GM23248 (cell line): ENCODE measurements at places on chromosomes 7 and 10. TPM values are rescaled to one million over a fixed set of nuclear protein-coding genes. Genes with fewer than 3 reads are reported as not detected.
A peak's percentile ranks its signal among the peaks of the same experiment; 100 is the strongest.

Gene COL17A1
- total RNA-seq: 0.25 TPM in 1 of 2 replicates, not detected in the other

Gene CYP3A5
- not detected in 2 replicates for total RNA-seq

Gene SLC39A12
- not detected in 2 replicates for total RNA-seq

DNA sequence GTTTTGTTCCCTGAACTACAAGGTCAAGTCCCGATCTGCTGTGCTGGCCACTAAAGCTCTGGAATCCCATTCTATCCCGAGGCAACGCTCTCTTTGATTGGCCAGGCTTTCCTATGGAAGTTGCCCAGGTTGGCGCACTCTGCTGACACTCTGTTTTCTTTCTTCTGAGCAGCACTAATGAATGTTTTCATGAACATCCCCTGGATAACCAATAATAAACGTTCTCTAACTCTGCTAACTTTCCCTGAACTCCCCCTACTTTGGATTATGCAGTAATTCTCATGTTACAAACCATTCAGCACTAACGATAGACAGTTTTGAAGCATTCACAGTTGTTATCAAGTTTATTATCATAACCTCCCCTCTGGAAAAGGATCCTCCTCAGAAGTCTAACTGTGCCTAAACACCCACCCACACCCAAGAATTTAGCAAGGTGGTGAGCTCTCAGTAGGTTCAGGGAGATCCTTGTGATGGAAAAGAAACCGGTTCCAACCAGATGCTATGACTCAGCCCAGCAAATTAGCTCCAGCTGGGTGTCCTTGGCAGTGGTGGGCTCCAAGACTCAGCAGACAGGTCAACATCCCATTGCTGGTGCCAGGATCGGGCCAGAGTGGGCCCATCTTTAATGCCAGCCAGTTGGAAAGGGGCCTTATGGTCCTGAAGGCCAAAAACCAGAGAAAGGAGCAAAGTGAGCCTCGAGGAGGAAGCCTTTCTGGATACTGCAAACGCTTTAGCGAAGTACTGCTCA, 68.4 kb downstream of the CREB3L2 start:
- DNase-seq: peak; percentile 76

GRCh38 chr7:158276414-158277218, 311.0 kb downstream of the PTPRN2 start:
- no peak for DNase-seq

DNA sequence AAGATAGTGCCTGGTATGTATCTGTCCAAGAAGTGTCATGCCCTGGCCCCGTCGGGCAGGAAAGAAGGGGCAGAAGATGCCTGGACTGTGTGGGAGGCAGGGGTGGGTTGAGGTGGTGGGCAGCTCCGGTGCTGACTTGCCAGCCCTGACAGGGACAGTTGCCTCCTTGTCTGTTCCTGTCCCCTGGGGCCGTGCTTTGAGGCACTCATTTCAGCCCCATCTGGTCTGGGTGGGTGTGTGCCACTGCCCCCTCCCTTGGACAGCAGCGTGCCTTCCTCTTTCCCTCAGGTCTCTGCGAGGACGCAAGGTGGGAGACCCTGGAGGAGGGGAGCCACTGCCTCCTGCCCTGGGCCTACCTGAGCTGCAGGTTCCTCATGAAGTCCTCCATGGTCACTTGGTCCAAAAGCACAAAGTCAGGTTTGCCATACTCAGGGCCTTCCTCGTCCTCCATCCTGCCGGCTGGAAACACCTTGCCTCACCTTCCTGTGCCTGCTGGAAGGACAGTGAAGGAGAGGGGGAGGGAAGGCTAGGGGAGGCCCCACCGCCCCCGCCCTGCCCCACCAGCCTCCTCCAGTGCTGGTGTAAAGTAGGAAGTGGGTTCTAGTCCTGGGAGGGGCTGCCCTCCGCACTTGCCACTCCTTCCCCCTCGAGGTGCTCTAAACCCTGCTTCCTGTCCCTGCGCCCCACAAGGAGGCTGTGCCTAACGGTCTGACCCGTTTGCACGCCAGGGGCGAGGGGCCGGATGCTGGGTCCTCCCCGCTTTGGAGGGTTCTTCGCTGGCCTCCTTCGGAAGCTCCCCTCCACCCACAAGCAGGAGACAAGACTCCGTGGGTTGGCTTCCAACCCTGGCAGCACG, at the start of gene MYO1G:
TSS of gene MYO1G (minus strand) at position 505 of the 856 bp plus-strand sequence. CDS start at position 451, 54 bp downstream.
- no peak for DNase-seq

- no peak for DNase-seq
Observed at GRCh38 chr10:5165738-5166137, 19.2 kb downstream of the AKR1C8 start.

DNA sequence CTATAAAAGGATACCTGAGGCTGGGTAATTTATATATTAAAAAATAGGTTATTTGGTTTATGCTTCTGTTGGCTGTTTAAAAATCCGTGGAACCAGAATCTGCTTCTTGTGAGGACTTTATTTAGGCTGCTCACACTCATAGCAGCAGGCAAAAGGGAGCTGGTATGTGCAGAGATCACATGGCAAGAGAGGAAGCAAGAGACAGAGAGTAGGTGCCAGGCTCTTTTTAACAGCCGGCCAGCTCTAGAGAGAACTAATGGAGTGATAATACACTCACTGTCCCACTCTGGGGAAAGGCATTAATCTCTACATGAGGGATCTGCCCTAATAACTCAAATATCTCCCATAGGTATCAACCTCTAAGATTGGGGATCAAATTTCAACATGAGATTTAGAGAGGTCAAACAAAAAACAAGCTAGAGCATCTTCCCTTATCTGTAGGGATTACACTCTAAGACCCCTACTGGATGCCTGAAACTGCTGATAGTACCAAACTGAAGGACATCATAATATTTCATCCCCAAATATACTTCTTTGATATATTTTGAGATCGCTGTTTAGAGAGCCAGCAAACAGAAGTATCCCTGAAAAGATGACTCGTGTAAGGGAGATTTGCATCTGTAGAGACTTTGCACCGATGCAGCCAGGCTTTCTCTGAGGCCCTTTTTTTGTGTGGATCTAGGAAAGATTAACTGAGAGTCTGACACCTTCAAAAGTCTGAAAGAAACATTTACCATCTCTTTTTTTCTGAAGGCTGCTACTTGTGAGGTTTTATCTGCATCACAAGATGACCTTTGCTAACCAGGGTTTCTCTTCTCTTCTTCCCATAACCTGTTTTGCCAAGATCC, 717.0 kb upstream of the MBL2 start:
- no peak for DNase-seq

DNA sequence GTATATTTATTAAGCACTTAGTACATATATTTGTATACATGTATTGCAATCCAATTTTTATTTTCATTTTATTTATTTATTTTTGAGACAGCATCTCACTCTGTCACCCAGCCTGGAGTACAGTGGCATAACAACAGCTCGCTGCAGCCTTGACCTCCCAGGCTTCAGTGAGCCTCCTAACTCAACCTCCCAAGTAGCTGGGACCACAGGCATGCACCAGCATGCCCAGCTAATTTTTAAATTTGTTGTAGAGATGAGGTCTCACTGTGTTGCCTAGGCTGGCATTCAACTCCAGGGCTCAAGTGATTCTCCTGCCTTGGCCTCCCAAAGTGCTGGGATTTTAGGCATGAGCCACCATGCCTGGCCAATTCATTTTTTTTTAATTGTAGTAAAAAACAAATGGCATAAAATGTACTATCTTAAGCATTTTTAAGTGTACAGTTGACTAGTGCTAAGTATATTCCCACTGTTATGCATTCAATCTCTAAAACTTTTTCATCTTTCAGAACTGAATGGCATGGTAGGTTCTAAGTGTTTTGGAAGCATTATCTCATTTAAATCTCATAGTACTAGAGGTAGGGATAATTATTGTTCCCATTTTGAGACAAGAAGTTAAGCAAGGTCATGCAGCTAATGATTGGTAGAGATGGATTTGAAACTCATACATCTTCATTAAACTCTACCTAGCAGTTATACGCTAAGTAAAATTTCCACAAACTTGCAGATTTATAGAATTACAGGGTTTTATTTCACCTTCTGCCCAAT, 264.0 kb upstream of the NFE2L3 start:
- DNase-seq: no peak
